ENCODE measurements at places on chromosomes 6 and 20.

- no peak for DNase-seq
These were observed 24.3 kb upstream of the NHSL1 start for GRCh38 chr6:138523347-138524210.

GRCh38 chr6:152705327-152705726 lies 7.6 kb downstream of the MYCT1 start:
- no peak for DNase-seq

DNA sequence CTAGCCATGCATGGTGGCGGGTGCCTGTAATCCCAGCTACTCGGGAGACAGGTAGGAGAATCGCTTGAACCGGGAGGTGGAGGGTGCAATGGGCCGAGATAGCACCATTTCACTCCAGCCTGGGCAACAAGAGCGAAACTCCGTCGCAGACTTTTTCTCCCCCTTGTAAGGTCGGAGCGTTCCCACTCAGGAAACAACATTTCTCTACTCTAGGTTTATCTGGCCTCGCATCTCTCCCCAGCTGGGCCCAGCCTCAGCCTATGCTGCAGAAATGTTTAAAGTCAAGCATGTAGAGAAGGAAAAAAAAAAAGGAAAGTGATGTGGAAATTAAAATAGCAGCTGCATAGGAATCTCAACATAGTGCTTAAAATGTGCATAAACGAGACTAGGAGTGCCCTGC lies 172.3 kb downstream of the TRIM27 start:
- DNase-seq: no peak

- DNase-seq: no peak
These were observed 11.3 kb upstream of the PTGIS start for GRCh38 chr20:49579195-49579594.

DNA sequence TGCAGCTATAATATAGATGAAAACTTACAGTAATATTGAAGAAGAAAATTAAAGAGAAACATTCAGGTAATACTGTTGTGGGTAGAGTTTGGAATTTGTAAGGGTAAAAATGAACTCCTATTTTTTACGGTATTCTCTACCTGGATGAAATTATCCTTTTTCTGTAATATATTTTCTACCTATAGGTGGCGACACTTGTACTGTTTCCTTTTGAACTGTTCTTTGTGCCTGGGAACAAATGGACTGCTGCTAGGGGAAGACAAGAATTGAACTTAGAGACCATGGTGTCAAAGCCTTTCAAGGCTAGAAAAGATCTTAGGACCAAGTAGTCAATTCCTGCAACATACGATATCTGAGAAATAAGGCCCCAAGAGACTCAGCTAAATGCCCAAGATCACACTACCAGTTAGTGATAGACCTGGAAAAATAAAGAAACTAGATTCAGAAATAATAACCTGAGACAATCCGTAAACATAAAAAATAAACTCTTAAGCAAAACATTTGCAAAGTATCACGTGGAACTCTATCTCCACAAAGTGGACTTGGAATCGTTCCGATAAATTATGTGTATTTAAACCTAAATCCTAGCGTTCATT lies 383.8 kb downstream of the TFAP2A start:
- DNase-seq: no peak

DNA sequence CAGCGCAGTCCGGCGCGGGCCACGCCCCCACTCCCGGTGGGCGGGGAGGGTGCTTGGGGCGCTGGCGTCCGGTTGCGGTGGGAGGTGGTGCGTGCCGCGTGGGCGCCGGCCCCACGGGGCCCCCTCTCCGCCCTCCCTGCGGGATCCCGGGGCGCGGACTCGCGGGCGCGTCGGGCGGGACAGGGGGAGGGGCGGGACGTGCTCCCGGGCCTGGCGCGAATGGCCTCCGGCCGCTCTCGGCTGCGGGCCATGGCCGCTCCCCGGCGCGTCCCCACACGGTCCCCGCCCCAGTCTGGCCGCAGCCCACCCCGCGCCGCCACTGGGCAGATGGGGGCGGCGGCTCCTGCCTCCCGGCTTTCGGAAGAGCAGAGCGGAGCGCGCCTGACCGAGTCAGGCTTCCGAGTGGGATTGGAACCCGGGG lies 771 bp upstream of the PPP1R3G start:
- DNase-seq: no peak

DNA sequence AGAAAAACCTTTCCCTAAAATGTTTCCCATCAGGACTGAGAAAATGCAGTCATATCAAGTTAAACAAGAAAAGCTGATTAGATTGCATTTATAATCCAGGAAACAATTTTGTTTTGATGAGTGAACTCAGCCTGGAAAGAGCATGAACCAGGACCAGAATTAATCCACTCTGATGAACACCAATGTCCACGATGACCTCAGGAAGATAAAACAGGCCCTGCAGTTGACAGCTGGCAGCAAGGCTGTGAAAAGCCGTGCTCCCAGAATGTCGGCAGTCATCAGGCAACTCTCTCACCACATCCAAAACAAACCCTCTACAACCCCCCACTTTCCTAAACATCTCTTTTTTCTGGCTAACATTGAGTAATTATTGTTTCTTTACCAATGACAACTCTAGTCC lies 74.0 kb upstream of the PROKR2 start:
- no peak for DNase-seq

GRCh38 chr20:63503524-63503923 lies 4.6 kb upstream of the EEF1A2 start:
- no peak for DNase-seq

DNA sequence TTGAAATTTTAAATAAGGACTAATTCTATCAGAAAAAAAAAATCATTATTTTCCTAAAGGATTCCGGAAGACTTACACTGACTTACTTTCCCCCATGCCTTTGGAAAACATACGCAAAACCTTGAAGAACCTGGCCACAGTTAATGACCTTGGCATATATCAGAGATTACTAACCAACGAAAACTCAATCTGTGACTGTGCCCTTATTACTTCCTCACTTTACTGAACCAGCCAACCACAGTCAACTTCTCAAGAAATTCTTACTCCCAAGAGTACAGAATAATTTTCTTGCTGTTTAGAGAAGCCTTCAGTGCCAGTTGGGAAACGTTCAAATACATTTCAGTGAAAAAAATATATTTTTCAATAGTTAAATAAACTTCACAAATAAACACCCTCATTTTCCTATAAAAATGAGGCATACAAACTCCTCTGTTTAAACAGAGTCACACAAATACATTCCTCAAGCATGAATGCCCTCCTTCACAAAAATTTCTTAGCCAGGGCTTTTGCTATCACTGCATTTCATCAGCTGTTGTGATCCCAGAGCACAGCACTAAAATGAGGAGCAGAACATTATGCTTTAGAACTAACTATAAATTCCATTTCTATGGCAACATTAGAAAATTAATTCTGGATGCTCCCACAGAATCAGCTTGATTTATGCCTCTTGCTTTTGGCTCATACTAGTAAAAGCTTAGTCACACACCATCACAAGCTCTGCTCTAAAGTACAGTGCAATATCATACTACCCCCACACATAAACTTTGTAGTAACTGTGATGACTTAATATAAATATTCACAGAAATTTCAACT lies 117.6 kb downstream of the DST start:
- DNase-seq: no peak

GRCh38 chr6:1574083-1574761 lies 35.5 kb upstream of the FOXC1 start:
- DNase-seq: no peak

GRCh38 chr6:67277312-67277711 lies 1357.8 kb upstream of the ADGRB3 start:
- no peak for DNase-seq

DNA sequence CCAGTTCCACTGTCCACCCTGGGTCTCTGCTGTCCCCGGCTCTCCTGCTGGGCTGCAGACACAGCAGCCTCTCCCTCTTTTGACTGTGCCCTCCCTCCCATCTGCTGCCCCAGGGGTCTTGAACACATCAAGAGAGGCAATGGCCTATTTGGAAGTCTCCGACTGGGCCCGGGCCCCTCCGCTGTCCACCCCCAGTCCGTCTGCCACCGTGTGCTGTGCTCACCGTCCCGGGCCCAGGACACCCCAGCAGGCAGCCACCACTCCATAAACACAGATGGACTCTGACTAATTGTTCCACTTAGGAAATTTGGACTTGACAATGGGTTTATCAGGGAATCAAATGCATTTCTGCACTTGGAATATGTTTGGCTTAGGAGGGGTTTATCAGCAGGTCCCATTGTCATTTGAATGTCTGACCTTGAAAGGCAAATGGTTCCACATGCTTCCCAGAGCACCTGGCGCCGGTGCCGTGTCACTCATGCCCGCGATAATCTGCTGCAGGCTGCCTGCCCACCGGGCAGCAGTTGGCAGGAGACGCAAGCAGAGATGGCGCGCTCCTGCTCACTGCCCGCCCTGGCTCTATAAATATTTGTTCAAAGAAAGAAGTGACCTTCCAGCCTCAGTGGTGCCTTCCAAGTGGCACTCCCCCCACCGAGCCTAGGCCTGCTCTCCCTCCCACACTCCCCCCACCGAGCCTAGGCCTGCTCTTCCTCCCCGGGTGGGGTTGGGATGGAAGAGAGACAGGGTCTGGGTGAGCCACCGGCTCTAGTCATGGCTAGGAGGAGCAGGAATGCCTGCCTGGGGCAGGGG lies 18.8 kb upstream of the FRMD1 start:
- DNase-seq: no peak

GRCh38 chr6:15936503-15936902 lies 192.4 kb upstream of the MYLIP start:
- no peak for DNase-seq

GRCh38 chr20:45344168-45344860 lies 3.9 kb downstream of the SDC4 start:
- no peak for DNase-seq

GRCh38 chr6:73604020-73604419 lies 49.8 kb downstream of the SLC17A5 start:
- DNase-seq: no peak

DNA sequence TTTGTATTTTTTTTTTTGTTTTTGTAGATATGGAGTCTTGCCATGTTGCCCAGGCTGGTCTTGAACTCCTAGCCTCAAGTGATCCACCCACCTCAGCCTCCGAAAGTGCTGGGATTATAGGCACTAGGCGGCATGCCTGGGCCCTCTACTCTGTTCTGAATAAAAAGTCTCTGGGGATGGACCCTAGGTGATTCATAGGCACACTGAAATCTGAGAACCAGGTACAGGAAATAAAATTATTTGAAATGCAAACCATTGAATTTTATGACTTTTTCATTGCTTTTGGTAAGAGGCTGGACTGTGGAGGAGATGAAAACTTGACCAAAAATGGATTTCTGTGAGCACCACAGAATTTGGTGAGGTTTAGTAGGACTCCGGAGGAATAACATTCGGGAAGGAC lies 117.5 kb downstream of the PRIM2 start:
- DNase-seq: no peak

GRCh38 chr20:38104285-38104684 lies 60.8 kb downstream of the TGM2 start:
- DNase-seq: no peak

- DNase-seq: no peak
These were observed 6.8 kb downstream of the BTN2A1 start for GRCh38 chr6:26464416-26465131.

- no peak for DNase-seq
These were observed 36.0 kb upstream of the GRM4 start for GRCh38 chr6:34181908-34182307.

- no peak for DNase-seq
These were observed 43.5 kb downstream of the PPP1R14C start for GRCh38 chr6:150186129-150186898.

- DNase-seq: no peak
These were observed 4.9 kb upstream of the GRM4 start for GRCh38 chr6:34150766-34151165.

- no peak for DNase-seq
These were observed 74.7 kb downstream of the SOBP start for GRCh38 chr6:107564589-107564951.

- DNase-seq: no peak
These were observed 425.1 kb downstream of the UTRN start for GRCh38 chr6:144710207-144710606.

GRCh38 chr6:30357678-30358540 lies 13.0 kb downstream of the RPP21 start:
- peak; percentile 28 for DNase-seq

DNA sequence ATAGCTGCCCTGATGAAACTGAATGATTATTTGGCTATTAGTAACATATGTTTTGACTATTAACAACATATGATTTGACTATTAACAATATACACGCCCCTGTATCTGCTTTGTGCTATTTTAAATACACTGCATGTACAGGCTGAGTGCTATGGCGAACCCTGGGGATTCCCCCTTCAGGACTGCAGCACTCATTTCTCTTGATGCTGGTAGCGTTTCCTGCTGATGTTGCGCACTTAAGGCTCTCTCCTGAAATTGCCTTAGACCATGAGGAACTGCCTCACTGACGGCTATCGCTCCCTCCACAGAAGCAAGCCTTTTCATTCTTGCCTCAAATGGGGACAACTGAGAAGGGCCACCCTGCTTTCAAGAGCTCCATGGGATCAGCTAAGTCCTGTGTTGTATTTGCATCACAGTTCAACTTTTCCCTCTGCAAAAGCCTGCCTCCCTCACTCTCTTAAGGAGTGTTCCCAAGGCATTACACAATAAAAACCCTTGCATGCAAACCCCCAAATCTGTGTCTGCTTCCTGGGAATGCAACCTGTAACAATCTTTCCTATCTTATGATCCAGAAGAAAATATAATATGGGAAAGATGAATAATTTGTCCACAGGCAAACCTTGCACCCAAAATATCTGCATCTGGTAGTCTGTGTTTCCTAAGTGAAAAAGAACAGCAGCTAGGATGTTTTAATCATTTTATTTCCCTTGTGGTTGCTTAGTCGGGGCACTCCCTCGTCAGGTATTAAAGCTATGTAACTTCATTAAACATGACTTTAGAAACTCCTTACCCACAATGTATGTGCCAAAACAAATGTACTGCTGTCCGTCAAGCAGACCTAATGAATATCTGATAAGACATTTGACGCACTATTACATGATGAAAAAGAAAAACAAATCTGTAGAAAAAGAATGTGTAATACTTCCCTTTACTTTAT lies 456.4 kb downstream of the COL12A1 start:
- DNase-seq: no peak

DNA sequence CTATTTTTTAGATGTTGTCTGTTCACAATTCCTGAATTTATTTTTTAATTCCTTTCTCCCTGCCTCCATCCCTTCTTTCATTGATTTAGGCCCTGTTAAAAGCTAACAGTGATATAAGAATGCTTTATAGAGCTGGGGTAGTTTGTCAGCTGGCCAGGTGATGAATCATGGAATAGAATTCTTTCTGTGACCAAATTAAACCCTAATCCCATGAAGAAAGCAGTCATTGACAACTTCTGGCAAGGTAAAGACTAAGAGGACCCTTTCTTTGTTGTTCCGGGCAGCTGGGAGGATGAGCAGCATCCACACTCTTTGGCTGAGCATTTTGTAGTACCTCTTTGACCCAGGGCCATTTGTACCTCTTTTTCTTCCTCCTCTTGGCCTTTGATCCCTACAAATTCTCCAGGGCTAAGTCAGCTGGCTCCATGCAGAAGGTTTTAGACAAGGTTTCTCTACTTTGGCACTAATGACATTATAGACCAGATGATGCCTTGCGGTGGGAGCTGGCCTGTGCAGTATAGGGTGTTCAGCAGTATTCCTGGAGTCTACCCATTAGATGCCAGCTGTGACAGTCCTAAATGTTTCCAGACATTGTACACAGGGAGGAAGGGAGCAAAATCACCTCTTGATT lies 102.9 kb downstream of the SLX4IP start:
- DNase-seq: no peak

GRCh38 chr6:160239929-160240690 lies 18.5 kb downstream of the SLC22A2 start:
- DNase-seq: no peak

Measured in progenitor cell of endocrine pancreas (in vitro differentiated cells).